ENCODE measurements at places on chromosomes 1 and 21. TPM values are rescaled to one million over a fixed set of nuclear protein-coding genes. Genes with fewer than 3 reads are reported as not detected.

DNA sequence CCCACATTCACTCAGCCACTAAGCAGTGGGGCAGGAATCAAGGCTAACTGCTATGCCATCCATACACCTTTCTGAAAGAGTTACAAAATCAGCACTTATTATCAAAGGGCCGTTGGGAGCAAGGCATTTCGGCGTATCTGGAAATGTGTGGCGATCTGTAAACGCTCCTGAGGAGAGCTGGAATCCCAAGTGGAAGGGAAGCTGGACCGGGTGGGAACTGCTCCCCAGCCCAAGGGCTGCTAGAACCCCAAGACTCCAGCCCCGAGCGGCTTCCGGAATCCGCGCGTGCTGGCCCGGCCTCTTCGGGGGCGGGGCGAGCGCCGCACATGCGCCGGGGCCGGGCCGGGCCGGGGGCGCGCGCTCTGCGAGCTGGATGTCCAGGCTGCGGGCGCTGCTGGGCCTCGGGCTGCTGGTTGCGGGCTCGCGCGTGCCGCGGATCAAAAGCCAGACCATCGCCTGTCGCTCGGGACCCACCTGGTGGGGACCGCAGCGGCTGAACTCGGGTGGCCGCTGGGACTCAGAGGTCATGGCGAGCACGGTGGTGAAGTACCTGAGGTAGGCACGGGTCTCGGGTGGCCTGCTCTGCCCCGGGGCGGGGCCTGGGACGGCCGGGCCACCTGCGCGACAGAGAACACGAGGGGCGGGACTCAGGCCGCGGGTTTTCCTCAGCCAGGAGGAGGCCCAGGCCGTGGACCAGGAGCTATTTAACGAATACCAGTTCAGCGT lies at the start of gene NAXE:
TSS of gene NAXE (plus strand) at position 345 of the 726 bp plus-strand sequence. CDS start at position 374, 29 bp downstream.
- DNase-seq: peak; percentile 81

DNA sequence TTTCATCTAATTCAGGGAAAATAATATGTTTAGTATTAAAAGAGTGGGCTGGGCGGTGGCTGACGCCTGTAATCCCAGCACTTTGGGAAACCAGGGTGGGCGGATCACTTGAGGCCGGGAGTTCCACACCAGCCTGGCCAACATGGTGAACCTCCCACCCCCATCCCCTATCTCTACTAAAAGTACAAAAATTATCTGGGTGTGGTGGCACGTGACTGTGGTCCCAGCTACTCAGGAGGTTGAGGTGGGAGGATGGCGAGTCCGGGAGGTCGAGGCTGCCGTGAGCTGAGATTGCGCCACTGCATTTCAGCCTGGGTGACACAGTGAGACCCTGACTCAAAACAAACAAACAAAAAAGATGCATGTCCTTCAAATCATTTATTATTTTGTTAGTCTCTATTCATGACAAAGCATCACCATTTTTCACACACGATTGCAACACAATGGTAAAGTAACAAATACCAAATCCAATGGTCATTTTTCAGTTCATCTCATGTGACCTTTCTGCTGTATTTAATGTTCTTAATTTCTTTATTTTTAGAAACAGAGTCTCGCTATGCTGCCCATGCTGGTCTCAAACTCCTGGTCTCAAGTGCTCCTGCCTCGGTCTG lies 1.0 kb downstream of the MSH4 start:
- DNase-seq: no peak

GRCh38 chr1:228215663-228216116 lies 7.8 kb downstream of the OBSCN start:
- no peak for DNase-seq

DNA sequence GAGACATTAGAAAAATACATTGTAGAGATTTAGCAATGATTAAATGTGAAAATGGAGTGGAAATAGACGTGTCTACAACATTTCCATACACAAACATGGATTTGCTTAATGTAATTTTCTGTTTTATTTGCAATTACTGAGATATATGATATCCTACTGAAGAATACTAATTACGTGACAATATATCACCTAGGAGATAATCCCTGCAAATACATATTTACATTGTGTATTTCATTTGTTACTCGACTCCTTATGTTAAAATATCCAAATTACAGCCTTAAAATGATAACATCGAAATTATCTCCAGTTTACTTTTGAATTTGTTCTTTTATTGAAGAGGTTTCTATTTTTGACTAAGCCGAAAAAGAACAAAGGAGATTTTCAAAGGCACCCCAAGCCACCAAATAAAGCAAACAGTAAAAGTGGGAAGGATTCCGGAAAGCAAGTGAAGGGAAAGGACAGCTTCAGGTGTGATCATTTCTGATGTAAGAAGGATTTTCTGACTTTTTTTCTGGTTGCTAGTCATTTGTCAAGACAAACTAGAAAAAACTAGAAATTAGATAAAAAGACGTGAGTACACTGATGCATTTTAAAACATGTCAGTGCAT lies 7.9 kb downstream of the LHX4 start:
- DNase-seq: no peak

DNA sequence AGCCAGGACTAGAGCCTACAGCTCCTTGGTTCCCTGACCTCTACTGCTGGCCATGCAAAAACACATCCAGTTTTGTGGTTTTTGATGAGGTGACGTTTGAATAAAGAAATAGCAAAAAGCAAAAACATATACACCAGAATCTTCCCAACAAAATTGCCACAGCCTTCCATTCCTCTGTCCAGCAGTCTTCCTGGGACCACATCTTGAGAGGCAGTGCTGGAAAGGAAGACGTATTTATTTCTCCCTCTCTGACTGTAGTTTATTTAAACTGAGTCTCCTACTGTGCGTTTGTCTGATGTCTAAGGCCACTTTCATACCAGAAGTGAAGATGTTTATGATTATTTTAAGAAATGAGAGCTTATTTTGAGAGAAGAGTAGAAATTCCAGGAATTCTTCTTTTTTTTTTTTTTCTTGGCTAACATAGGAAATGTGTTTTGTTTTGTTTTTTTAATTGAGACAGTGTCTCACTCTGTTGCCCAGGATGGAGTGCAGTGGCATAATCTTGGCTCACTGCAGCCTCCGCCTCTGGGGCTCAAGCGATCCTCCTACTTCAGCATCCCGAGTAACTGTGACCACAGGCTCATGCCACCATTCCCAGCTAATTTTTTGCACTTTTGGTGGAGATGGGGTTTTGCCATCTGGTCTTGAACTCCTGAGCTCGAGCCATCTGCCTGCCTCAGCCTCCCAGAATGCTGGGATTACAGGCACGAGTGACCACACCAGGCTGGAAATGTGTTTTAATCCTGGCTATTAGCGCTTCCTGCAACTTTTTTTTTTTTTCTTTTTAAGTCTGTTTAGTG lies 118.5 kb downstream of the ITSN1 start:
- peak; percentile 22 for DNase-seq

DNA sequence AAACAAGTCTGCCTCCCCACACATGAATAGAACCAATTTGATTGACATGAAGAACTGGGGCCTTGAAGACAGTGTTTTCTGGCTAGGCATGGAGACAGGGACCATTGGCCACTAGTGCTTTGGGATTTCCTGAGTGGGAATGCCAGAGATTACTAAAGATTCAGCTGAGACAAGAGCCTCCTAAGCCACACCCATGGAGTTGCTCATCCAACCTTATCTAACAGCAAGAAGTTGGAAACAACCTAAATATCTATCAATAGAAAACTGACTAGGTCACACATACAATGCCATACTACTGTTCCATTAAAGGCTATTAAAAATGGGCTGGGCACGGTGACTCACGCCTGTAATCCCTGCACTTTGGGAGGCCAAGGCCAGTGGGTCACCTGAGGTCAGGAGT lies 184.1 kb downstream of the ZBTB18 start:
- no peak for DNase-seq

GRCh38 chr1:33301273-33301984 lies 19.5 kb downstream of the A3GALT2 start:
- DNase-seq: peak; percentile 6

DNA sequence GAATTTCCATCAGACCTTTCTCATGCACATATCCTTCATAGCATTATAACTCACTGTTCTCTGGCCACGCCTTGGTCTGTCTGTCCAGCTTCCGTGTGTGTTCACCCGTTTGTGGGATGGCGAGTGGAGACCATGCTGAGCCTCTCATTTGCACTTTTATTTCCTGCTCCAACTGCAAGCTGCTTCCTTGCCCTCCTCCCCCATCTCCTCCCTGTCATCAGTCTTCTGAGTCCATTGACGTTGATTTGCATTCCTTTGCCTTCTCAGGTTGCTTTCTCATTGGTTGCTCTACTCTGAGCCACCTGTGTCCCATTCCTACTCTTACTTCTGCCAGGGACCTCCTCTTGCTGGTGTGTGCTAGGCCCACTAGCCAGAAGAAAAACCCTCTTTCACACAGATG lies 146.4 kb downstream of the NOS1AP start:
- no peak for DNase-seq

- no peak for DNase-seq
Observed at GRCh38 chr1:46001081-46001785, 131.2 kb downstream of the PIK3R3 start.

DNA sequence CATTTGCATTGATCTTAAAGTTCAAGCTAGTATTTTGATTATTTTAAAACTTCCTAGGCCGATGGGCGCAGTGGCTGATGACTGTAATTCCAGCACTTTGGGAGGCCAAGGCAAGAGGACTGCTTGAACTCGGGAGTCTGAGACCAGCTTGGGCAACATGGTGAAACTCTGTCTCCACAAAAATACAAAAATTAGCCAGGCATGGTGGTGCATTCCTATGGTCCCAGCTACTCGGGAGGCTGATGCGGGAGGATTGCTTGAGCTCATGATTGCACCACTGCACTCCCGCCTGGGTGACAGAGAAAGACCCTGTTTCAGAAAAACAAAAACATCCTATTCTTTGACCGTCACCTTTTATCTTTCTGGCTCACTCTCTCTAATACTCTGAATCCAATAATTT lies 30.0 kb downstream of the MFSD2A start:
- no peak for DNase-seq

- DNase-seq: no peak
Observed at GRCh38 chr1:214136324-214136919, 144.5 kb upstream of the SMYD2 start.

- no peak for DNase-seq
Observed at GRCh38 chr1:1275836-1276235, 2.2 kb upstream of the UBE2J2 start.

DNA sequence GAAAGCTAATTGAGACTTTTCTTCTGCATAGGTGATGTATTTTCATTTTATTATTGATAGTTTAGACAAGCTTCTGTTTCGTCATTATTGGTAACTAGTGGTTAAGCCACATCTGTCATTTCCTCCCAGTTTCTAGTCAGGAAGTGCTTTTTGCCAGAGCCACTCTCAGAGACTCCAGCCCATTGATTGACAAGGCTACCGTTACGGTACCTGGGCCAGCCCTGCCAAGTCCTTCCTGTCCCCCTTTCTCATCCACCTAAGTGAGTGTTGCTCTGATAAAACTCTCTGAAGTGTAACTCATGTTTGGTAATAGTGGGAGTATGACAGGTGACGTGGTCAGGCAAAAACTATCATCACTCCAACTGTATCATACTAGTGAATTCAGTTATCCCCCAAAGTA lies 29.6 kb upstream of the AGL start:
- DNase-seq: no peak

DNA sequence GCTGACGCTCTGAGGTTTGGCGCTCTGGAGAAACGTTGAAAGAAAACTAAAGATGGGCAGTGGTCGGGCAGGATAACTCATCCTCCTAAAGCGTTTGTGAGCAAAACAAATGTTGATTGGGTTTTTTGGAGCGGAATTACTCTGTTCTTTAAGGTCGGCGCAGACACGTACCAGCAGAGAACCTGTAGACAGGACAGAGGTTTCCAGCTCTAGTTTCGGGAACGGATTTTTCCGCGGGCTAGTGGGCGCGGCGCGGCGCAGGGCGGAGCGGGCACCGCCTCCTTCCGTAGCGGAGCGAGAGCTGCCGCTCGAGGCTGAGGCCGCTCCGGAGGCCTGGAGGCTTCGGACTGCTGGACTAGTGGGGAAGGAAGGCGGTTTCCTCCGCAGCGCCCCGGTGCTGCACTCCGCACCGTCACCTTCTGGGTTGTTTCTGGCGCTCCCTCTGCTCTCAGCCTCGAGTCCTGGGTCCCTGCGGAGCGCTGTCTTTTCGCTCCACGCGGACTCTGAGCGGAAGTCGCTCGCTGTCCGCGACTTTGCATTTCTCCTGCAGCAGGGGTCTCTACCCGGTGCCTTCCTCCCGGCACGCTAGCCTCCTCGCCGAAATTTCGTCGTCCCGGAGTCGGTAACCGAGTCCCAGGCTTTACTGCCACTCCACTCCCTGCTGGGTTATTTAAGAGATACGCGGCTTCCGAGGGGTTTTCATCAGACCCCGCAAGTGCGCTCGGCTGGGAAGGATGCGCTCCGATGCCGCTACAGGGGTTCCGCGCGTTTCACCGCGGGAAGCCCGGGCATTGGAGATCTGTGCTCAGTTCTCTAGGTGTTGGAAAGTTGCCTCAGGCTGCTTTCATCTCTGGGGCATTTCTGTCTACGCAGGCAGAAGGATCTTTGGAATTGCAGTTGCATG lies 7.0 kb downstream of the FOXD2 start:
- no peak for DNase-seq

- no peak for DNase-seq
Observed at GRCh38 chr1:197462539-197462938, 194.5 kb downstream of the CRB1 start.

GRCh38 chr1:180153032-180153431 lies 1.6 kb upstream of the QSOX1 start:
- DNase-seq: no peak

- DNase-seq: no peak
Observed at GRCh38 chr1:72936151-72936740, 653.9 kb upstream of the NEGR1 start.

DNA sequence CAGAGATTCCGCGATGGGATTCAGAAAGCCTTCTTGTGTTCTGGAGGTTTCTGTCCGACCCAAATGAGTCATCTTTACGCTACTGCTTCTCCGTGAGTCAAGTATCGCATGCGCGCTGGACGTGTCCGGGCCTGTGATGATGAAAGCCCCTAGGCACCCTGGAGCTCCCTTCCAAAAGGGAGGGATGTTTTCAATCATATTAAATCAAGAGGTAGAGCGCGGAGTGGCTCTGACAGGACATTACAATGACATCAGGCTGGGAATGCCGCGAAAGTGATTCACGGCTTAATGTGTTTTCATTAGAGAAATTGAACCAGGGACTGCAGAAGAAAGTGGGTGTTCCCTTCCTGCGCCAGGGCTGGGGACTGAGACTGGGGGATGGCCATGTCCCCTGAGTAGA lies 48.5 kb downstream of the AJAP1 start:
- no peak for DNase-seq

GRCh38 chr1:36515315-36516138 lies 32.8 kb upstream of the CSF3R start:
- no peak for DNase-seq

- no peak for DNase-seq
Observed at GRCh38 chr1:226641671-226642231, 93.2 kb downstream of the STUM start.

Gene CAPZB
- 167 TPM for total RNA-seq

Gene ITLN2
- total RNA-seq: not detected

Gene SLC9C2
- total RNA-seq: 4.2 TPM

Gene PHLDA3
- total RNA-seq: 60.8 TPM

Gene NUP210L
- total RNA-seq: not detected

Gene CCDC28B
- total RNA-seq: 9.0 TPM

Gene FMO5
- 3.4 TPM for total RNA-seq

Gene FMOD
- 2.1 TPM for total RNA-seq

Gene MCOLN3
- 0.30 TPM for total RNA-seq

Gene PPFIA4
- total RNA-seq: 225 TPM

Gene NOS1AP
- total RNA-seq: 73.9 TPM
